ENCODE measurements at places on chromosomes 5 and 9.

DNA sequence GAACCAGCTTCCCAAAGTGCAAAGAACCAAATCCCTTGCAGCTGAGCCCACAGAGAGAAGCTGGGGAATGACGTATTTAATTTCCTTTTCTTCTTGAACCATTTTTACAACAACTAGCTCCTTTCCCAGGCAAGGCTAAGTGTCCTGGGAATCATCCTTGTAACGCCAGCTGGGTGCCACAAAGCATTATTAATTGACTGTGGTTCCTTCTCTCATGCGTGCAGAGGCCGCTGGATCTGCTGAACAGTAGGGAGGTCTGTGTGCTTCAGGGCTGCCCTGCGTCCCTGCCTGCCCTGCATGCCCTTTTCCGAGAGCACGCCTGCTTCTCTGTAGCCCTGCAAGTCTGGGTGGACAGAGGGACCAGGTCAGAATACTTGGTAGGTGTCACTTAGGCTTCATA is 124.1 kb upstream of the OTULINL start:
- DNase-seq = no peak

- DNase-seq = no peak
These were observed 90.6 kb upstream of the OSMR start for GRCh38 chr5:38755181-38755580.

DNA sequence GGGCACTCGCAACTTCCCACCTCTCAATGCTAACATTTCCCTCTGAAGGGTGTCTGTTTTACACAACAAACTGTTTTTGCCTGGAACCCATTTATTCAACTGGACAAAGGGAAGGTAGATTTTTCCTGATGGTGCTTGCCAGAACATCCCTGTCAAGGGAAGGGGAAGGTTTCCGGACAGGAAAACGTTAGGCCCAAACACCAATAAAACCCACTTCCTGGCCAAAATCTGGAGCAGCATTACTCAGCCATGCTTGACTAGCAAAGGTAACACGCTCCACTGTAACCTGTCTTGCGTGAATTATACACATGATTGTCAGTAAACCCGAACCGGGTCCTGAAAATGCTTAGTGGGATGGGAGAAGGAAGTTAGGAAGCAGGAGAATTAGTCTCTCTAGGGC is 90.2 kb downstream of the SAXO1 start:
- no peak for DNase-seq

- no peak for DNase-seq
These were observed 1.3 kb downstream of the PCSK5 start for GRCh38 chr9:75891771-75892215.

GRCh38 chr5:138849882-138850281 is 25.3 kb downstream of the LRRTM2 start:
- DNase-seq = no peak

DNA sequence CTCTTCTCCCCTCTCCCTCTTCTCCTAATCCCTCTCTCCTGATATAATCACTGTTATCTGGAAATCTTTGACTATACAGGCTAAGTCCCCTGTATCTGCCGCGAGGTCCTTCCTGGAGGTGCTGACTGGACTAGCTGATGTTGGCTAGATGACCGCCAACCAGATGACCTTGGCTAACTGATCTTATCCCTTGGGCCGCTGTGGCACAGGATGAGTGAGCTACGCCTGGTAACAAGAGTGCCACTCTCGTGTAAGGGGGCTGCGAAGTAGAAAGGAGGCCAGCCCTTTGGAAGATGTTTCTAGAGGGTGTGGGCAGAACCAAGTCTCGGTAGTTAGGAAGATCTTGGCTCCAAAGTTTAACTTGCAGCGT is 345 bp upstream of the PRRC1 start:
- no peak for DNase-seq

DNA sequence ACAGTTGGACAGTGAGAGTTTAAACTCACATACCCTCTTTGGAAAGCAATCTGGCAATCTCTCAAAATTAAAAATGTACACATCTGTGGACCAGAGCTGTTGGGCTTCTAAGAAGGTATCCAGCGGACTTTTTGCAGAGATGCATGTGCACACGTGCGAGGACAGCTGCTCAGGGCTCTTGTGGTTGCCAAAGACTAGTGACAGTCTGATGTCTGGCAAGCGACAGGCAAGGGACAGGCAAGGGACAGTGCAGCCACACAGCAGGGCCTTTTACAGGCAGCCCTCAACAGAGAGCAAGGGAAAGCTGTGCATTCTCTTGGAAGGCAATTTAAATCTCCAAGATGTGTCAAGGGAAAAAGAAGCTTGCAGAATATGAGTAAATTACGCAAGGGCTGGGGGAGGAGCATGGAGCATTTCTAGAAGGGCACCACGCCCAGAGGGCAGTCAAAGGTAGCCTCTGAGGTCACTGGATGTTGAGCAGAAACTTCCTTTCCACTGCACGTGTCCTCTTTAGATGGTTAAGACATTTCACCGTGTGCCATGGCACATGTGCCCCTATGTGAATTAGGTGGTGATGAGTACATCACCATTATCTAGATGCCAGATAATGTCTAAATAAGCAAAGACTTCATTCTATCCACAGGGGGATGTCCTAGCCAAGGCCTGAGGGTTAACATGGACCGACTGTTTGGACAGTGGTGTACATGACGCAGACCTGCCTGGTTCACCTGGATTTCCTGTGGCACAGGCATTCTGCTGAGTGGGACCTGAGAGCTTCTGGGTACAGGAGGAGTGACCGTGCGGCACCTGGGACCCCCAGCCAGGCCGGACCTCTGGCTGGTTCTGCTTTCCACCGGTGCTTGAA is 9.1 kb downstream of the GFPT2 start:
- DNase-seq = no peak

GRCh38 chr5:56638061-56638621 is 177.2 kb upstream of the MAP3K1 start:
- DNase-seq = no peak

DNA sequence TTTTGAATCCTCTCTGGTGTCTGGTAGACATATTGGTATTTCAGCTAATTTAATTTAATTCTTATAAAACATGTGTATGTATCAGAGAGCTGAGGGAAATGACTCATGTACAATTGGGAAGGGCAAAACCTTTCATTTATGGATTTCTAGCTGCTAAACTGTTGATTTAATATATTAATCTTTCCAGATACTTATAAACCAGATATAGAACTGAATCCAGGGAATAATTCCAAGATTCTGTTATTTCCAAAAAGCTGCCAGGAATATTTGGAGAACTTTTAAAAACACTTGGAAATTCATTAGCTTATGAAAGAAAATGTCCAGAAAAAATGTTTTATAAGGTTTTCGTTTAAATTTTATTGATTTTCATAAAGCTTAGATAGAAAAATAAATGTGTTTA is 295.5 kb downstream of the YTHDC2 start:
- no peak for DNase-seq

DNA sequence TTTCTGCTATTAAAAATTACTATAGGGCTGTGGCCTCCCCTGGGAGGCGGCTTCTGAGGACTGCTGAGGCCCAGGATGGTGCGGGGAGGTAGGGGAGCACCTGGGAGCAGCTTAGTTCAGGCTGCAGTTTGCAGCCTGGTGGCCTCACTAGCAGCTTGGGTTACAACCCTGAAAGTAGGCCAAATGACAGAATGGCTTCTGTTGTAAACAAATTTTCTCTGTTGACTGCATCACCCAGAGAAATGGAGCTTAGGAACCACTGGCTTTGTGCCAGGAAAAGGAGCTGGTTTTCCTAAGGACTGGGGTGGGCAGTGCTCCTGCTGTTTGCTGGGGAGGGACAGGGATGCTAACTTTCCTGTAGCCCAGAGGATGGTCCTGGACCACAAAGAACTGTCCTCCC is 130.3 kb downstream of the ENTREP1 start:
- DNase-seq = no peak

- no peak for DNase-seq
These were observed 96.4 kb downstream of the EBF1 start for GRCh38 chr5:159003045-159004030.

- no peak for DNase-seq
These were observed 193.9 kb downstream of the RFK start for GRCh38 chr9:76200315-76200714.

DNA sequence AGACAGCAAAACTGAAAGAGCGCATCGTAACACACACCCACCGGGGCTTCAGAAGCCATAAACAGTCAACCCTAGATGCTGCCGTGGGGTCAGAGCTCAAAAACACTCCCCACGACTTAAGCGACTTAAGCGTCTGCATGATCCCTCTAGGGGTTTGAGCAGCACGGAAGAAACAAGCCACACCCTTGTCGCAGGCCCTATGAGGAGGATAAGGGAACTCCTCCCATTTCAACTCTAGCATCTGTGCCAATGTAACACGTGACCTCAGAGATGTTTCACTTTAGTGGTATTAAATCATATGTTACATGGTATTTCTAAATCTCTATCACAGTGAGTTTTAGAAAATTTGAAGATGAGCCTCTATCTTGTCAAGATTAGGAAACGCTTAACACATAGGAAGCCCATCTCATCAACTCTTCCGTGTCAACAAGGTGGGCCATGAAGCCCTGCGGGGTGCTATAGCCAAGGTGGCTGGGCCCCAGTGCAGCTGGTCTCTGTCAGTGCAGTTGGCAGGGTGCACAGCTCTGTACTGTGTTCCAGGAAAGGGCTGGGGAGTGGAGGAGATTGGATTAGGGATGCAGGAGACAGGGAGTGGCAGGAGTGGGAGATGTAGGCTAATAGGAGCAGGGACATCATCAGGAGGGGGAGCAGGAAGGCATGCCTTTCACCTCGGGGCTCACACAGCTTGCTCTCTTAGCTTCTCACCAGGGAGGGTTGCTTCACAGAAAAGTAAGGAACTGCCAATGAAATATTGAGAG is 33.1 kb downstream of the ZCCHC9 start:
- DNase-seq = no peak

- no peak for DNase-seq
These were observed 99.9 kb downstream of the PRR16 start for GRCh38 chr5:120564013-120564412.

- DNase-seq = no peak
These were observed 96.6 kb downstream of the GALNT10 start for GRCh38 chr5:154287136-154287535.

DNA sequence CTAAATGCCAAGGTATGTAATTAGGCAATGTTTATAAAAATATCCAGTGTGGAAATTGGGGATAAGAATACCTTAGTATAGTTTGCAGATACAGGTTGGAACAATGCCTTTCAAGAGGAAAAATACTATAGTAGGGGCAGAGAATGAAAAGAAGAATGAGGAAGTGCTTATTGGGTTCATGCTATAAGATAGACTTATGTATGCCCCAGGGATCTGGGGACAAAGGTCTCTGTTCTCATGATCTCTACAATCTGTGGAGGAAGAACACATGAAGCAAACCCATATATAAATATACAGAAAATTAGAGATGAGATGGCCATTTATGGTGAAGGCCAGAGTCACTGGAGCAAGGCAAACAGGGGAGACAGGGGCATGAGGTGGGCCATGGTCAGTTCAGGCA is 106.5 kb upstream of the DAB2 start:
- no peak for DNase-seq

DNA sequence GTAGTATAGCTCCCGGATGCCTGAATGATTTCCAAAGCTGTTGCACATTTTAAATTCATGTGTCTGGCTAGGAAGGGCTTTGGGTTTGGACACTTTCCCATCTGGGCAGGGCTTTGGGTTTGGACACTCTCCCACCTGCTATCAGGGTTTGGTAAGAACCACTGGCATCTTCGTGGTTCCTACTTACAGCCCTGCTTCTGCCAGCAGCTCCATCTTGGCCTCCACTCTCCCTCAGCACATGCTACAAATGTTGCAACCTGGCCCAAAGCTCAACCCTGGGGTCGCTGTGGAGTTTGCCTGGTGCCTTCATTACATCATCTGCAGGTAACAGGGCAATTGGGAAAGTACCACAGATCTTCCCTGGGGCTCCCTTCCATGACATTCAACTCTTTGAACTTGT is 3.5 kb downstream of the TMCO6 start:
- no peak for DNase-seq

DNA sequence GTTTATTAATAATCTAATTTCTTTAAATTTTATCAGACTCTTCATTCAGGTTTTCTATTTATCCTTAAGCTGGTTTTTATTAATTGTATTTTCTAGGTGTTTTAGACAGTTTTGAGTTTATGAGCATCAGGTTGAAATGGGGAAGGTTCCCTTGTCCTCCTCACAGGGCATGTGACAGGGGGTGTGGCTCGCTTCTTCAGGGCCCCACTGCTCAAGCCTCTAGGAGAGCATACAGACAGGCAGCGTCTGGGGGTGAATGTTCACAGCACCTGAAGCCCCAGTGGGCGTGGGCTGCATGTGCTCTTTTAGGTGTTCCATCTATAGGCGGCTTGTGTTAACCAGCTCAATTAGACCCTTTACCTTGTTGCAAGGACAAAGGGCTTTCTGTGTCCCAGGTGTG is 78.2 kb upstream of the RUFY1 start:
- no peak for DNase-seq

GRCh38 chr9:136403538-136403914 is 3.6 kb upstream of the SNAPC4 start:
- no peak for DNase-seq

DNA sequence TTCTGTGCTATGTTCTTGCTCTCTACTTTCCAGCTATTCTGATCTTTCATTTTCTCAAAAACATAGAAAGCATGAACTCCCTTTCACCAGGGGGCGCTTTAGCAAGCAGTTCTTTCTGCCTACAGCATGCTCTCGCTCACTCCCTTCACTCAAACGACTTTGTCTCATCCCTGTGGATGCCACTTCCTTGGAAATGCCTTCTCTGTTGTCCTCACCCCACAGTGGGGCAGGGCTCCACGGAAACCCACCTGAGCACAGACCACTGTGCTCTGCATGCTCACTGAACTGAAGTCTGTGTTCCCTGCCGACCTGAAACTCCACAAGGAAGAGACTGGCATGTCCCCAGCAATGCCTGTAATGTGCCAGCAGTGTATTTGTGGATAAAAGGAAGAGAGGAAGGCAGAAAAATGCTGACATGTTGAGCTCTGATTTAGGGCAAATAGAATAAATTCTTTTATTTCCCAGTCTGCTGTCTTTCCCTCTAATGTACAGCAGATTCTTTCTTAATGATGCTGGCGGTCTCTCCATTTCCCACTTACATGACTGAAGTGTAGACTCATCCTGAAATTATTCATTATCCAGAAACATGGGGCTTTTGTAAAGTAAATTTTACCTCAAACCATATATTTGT is 4.9 kb upstream of the ROR2 start:
- DNase-seq = no peak

GRCh38 chr9:18834740-18835361 is 198.2 kb downstream of the SAXO1 start:
- DNase-seq = no peak

DNA sequence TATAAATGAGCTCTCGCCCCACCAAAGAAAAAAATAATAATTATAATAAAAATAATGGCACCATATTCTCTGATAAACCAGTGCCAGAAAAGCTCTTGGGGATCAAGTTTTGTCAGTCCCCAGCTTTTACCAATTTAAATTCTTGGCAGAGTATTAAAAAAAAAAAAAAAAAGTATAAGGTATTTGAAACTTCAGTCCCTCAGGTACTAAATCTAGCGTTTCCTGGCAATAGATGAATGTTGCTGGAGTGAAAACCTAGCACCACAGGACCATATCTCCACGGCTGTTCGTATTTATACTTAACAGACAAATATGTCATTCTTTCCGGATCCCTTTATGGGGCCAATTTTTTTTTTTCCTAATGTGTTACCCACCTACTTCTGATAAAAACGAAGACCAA is 646.2 kb downstream of the CCDC171 start:
- DNase-seq = no peak
